ENCODE measurements at places on chromosomes 11 and 22. TPM values are rescaled to one million over a fixed set of nuclear protein-coding genes. Genes with fewer than 3 reads are reported as not detected.

Gene MEI1
- total RNA-seq: 0.96 TPM

Gene TSG101
- 56.8 TPM for total RNA-seq

Gene LRRN4CL
- total RNA-seq: 0.19 TPM

Gene OR5B21
- not detected for total RNA-seq

Gene IGSF22
- total RNA-seq: not detected

Measured in vein endothelial cell (primary cell).